A172 (cell line): ENCODE measurements at places on chromosomes 3 and 15.

- peak; percentile 78 for DNase-seq
These were observed 277.6 kb upstream of the CFAP20DC start for GRCh38 chr3:59327376-59327808.

DNA sequence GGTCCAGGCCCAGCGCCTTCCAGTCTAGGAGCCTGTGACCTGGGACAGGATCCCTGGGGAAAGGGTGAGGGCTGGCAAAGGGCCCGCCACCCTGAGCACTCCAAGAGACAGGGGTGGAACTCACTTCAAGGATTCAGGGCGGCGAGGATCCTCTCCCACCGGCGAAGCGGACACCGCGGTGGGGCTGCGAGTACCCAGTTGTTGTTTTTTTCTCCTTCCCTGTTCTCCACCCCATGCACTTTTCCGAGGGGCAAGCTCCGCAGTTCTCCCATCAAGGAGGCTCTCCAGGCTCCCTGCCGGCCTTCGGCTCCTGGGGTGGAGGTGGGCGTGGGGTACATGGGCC, 387 bp upstream of the PAQR5 start:
- no peak for DNase-seq

GRCh38 chr3:152885076-152885475, 50.1 kb downstream of the P2RY1 start:
- no peak for DNase-seq

- DNase-seq = no peak
These were observed 4.0 kb downstream of the STX19 start for GRCh38 chr3:94024385-94024784.

DNA sequence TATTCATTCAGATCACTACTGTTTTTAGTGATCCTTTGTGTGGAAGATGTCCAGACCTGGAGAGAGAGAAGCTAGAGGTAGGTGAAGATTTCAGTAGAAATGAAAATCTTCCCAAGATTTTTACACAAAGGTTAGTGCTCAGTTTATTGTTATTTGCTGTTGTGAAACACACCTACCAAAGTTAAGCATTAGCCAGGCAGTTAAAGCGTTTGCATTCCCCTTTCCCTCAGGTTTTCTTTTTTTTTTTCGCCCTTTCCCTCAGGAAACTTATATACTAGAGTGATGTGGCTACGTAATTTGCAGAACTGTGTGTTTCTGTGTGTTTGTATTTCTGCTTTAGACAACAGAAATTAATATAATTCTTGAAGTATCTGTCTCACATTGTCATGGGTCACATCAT, 34.5 kb downstream of the USP3 start:
- DNase-seq = no peak

GRCh38 chr3:102165367-102165766, 269.4 kb upstream of the ZPLD1 start:
- DNase-seq = peak; percentile 94

- DNase-seq = no peak
These were observed 3.5 kb downstream of the BTBD1 start for GRCh38 chr15:83063551-83063950.

DNA sequence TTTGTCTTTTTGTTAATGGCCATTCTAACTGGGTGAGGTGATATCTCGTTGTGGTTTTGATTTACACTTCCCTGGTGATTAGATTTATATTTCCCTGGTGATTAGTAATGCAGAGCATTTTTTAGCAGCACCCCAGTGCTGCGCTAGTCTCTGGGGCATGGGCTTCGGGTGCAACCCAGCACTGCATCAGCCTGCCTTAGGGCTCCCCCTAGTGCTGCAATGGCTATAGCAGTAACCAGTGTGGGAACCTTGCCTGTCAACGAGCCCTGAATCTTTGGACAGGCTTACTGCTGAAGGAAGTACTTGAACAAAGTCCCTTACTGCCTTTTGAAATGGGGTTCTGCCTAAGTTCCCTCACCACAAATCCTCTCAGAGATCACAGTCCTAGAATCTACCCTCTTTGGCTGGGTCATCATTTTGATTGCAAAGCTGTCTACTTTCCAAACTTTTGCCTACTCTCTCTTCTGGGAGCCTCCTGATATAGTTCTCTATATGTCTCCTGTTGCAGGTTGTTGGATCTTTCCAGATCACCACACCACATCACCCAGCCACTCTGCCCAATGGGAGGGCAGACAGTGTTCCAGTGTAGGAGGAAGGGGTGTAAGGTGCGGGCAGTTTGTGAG, 79.2 kb upstream of the CCNL1 start:
- DNase-seq = peak; percentile 75

- DNase-seq = no peak
These were observed 512.5 kb downstream of the AGBL1 start for GRCh38 chr15:86591994-86592735.

DNA sequence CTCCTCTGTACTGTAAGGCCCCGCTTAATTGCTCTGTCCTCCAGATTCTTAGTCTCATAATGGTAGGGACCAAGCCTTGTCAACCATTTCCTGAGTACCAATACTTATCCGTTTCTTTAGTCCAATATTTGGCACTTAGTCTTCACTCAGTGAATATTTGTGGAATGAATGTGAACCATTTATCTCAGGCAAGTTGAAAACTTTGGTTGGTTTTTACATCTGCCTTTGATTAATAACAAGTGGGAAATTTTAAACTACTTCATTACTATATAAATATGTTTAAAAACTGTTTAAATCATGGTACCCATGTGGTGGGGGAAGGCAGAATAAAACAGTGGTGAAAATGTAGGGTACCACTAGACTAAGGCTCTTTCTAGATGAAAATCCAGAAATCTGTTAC, 15.2 kb downstream of the CA12 start:
- DNase-seq = no peak

GRCh38 chr15:65087411-65087810, 10.9 kb downstream of the KBTBD13 start:
- no peak for DNase-seq

DNA sequence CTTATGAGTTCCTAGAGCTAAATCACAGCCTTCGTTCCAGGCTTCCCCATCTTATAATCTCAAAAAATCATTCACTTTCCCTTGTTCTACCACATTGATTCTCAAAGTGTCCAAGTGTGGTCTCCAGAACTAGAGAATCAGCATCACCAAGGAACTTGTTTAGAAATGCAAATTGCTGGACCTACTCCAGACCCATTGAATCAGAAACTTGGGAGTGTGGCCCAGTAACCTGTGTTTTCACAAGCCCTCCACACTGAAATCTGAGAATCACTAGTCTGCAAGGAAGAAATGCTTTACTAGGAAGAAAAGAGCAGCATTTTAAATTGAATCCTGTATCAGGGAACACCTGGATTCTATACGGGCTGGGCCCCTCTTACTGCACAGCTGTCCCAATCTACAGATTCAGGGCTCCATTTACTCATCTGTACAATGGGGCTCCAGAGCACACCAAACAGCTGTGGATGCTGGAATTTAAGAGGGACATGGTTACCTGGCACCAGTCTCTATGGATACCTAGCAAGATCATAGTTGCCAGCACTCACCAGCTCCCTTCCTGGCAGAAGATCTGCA, 3.9 kb downstream of the MEGF11 start:
- no peak for DNase-seq
